ENCODE measurements at places on chromosomes 12 and 14. TPM values are rescaled to one million over a fixed set of nuclear protein-coding genes. Genes with fewer than 3 reads are reported as not detected.

- no peak for DNase-seq
Observed at GRCh38 chr12:22461786-22462185, 82.6 kb downstream of the C2CD5 start.

GLIPR1L1 gene
- not detected for total RNA-seq

DNA sequence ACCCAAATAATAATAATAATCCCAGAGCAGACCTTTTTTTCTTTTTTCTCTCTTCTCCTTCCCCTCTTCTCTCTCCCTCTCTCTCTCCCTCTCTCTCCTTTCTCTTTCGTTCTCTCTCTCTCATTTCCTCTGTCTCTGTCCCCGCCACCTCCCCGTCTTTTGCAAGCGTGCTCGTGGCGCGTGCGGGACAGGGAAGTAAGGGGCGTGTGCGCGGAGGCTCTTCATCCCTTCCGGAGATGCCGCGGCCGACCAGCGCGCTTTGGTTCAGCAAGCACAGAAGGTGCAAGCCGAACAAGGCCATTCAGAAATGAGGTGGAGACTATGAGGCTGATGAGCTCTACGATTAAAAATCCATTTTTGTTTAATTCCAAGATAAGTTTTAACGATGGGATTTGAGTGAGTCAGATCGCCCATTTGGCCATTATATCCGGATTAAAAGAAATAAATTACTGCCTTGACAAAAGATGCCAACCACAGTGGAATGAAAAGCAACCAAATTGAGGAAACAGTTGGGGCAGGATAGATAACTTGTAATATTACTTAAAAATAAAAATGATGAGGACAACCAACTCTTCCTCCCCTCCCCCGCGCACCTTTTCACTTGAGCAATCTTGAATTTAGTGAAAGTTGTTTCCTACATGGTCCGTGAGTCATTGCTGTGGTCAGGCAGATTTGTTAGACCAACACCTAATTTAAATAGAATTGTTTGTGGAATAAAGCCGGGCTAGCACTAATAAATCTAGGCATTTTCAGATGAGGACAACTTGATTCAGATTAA, 1.2 kb upstream of the AMIGO2 start:
- DNase-seq: peak; percentile 22

GDF3 gene
- total RNA-seq: not detected

DNA sequence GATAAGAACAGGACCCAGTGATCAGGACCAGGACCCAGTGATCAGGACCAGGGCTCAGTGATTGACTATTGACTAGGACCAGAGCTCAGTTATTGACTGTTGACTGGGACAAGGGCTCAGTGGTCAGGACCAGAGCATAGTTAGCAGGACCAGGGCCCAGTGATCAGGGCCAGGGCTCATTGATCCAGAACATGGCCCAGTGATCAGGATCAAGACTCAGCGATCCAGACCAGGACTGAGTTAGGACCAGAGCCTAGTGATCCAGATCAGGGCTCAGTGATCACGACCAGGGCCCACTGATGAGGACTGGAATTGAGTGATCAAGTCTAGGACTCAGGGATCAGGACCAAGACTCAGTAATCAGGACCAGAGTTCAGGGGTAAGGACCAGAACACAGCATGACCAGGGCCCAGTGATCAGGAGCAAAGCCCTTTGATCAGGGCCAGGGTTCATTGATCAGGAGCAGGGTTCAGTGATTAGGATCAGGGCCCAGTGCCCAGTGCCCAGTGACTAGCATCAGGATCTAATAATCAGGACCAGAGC, 176.0 kb downstream of the TMEM121 start:
- DNase-seq: no peak

DNA sequence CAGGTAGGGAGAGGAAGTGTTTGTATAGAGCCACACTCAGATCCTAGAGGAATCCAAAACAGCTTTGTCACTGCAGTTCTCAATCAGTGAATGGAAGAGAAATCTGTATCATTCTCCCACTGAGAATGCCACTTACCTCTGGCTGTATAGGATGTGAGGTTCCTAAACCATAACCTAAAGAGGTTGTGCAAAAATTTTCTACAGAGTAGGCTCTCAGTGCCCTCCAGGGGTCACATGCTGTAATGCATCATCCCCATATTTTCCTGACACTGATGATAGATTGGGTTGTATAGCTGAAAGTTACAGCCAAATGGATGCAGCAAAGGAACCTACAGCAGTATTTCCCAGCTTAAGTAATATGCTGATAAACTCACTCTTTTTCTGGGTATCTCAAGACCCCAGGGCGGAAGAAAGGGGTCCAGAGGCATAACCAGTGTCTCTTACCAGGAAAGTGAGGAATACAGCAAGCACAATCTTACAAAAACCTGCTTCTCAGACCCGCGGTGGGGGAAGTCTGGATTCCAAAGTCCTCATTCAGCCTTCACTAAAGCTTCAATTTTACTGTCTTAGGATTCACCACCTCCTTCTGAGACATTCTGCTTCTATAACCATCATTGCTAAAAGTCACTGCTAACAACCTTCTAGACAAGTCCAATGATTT, 3.8 kb downstream of the BCDIN3D start:
- DNase-seq: peak; percentile 70

GRCh38 chr12:93381161-93381975, 3.6 kb downstream of the NUDT4 start:
- no peak for DNase-seq

DNA sequence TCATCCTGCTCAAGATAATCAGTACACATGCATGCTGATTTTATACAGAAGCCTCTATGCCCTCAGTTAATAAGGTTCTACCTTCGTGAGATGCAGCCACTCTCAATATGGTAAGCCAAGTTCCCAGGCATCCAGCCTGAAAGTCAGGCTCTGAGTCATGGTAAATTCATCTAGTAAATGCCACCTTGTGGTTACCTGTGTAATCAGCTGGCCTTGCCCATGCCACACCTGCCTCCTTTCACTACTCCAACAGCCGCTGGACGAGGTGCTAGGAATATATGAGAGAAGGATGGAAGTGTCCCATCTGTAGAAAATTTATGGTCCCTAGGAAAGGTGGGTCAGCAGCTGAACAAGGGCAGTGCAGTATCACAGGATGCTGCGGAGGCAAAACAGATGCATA, 207.3 kb downstream of the SSPN start:
- DNase-seq: no peak

USP44 gene
- total RNA-seq: 0.31 TPM

OAS2 gene
- 2.6 TPM for total RNA-seq
